ENCODE measurements at places on chromosomes 3 and 15. TPM values are rescaled to one million over a fixed set of nuclear protein-coding genes. Genes with fewer than 3 reads are reported as not detected.

Gene UBE2E2
- 84.9 TPM for total RNA-seq

Gene PCBP4
- total RNA-seq: 56.3 TPM

GRCh38 chr15:67401336-67401735, 119.6 kb upstream of the C15orf61 start:
- no peaks in the 10 kb centered on the region for H3K4me1 ChIP-seq
- DNase-seq: no peak
- H3K36me3 ChIP-seq: no peaks in the 10 kb centered on the region
- no peak overlapping the region for H3K4me3 ChIP-seq
- H3K27ac ChIP-seq: no peak overlapping the region
- H3K27me3 ChIP-seq: no peaks in the 10 kb centered on the region

DNA sequence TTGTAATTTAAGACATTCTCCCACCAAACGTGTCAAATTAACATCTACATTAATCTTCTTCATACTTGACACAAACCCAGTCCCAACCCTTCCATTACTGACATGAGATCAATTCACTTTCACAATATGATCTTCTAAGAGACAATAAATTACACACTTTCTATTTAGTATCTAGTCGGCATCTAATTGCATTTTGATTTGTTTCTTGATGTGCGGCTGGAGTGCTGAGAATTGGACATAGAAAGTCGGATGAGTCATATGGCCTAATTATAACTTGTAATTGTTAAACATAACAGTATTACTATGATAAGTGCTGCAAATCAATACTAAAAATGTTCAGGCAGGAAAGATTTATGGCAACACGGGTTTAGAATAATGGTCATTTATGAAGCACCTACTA, 78.4 kb upstream of the RORA start:
- H3K4me1 ChIP-seq: no peaks in the 10 kb centered on the region
- no peak for DNase-seq
- no peaks in the 10 kb centered on the region for H3K36me3 ChIP-seq
- no peak overlapping the region for H3K4me3 ChIP-seq
- H3K27ac ChIP-seq: no peak overlapping the region
- H3K27me3 ChIP-seq: no peaks in the 10 kb centered on the region

- no peaks in the 10 kb centered on the region for H3K4me1 ChIP-seq
- no peak overlapping the region for H3K27ac ChIP-seq
- H3K36me3 ChIP-seq: no peaks in the 10 kb centered on the region
- H3K27me3 ChIP-seq: no peaks in the 10 kb centered on the region
- peak; percentile 62 for DNase-seq
- no peak overlapping the region for H3K4me3 ChIP-seq
Observed at GRCh38 chr3:149494022-149494758, 19.7 kb downstream of the TM4SF4 start.

- H3K4me3 ChIP-seq: no peak overlapping the region
- H3K27ac ChIP-seq: no peak overlapping the region
- no peaks in the 10 kb centered on the region for H3K36me3 ChIP-seq
- H3K27me3 ChIP-seq: no peaks in the 10 kb centered on the region
Observed at GRCh38 chr3:6526861-6527260, 334.1 kb upstream of the GRM7 start.

Gene BNIP2
- total RNA-seq: 65.9 TPM

DNA sequence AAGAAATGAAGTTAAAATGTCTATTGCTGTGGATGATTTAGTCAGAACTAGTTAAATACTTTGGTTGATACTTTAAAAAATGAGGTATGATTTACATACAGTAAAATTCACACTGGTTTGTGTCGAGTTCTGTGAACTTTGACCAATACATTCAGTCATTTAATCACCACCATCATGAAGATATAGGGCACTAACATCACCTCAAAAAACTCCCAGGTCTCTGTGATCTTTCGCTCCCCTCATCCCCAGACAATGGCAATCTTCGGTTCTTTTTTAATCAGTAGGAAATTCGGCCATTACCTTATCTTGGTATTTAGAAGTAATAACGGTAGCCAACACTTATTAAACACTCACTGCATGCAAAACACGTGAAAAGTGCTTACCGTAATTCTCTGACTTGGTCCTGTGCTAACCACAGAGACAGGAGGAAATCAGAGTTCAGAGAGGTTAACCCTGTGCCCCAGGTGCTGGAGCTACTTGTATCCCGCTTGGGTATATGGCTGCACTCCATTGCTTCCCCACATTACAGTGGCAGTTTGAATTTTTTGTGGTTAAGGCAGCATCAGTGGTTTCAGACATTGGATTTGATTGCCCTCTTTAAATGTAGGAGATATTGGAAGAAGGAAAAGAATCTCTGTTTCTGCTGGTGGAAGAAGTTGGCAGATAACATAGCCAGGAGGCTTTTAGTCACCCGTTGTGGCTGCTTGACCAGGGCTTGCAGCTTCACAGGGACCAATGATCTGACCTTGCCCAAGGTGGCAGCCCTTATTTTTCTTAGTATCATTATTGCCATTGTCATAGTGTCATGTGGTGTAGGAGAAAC, 4.2 kb downstream of the PLCL2 start:
- H3K27me3 ChIP-seq: no peaks in the 10 kb centered on the region
- no peak overlapping the region for H3K4me3 ChIP-seq
- peaks cover 6% of the 10 kb centered on the region for H3K4me1 ChIP-seq
- DNase-seq: no peak
- no peak overlapping the region for H3K27ac ChIP-seq

GRCh38 chr3:171393032-171393744, 67.0 kb downstream of the TNIK start:
- H3K36me3 ChIP-seq: no peaks in the 10 kb centered on the region
- peaks cover 7% of the 10 kb centered on the region for H3K4me1 ChIP-seq
- no peak for DNase-seq
- peak overlapping the region; percentile 26 for H3K27ac ChIP-seq

Gene PLAAT1
- total RNA-seq: 0.54 TPM

Gene KY
- total RNA-seq: 0.73 TPM

GRCh38 chr3:113242096-113242581, 30.8 kb downstream of the BOC start:
- H3K4me3 ChIP-seq: peak overlapping the region; percentile 4
- H3K36me3 ChIP-seq: no peaks in the 10 kb centered on the region
- peak overlapping the region; percentile 72 for H3K27ac ChIP-seq
- no peaks in the 10 kb centered on the region for H3K27me3 ChIP-seq

- H3K27me3 ChIP-seq: no peaks in the 10 kb centered on the region
- no peaks in the 10 kb centered on the region for H3K36me3 ChIP-seq
- no peak for DNase-seq
- H3K4me3 ChIP-seq: peak within 1 kb of the TSS; percentile 60
- no peak within 1 kb of the TSS for H3K27ac ChIP-seq
Observed at GRCh38 chr3:53493963-53494791, at the start of gene CACNA1D. Gene CACNA1D (plus strand): TSS chr3:53494611. CDS start chr3:53495167, 556 bp downstream.

Gene SLC27A2
- 0.20 TPM for total RNA-seq

DNA sequence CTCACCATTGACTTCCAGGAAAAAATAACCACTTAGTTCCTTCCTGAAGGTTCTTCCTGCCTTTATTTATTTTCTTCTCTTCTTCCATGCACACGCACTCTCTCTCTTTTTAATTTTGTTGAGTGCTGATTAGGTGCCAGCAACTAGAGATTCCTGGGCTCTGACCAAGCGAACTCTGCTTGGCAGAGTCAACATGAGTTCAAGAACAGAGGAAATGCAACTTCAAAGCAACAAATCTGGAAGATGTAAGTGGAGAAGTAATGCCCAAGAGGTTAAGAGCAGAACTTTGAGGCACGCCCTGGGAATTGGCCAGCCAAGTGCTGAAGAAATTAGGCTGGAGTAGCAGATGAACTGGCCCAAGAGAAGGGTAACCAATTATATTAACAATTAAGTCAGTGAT, 8.5 kb downstream of the ERC2 start:
- H3K4me3 ChIP-seq: no peak overlapping the region
- H3K36me3 ChIP-seq: no peaks in the 10 kb centered on the region
- peaks cover 5% of the 10 kb centered on the region for H3K4me1 ChIP-seq
- no peaks in the 10 kb centered on the region for H3K27me3 ChIP-seq

- no peak for DNase-seq
- H3K36me3 ChIP-seq: no peaks in the 10 kb centered on the region
- H3K4me1 ChIP-seq: no peaks in the 10 kb centered on the region
- no peaks in the 10 kb centered on the region for H3K27me3 ChIP-seq
- no peak overlapping the region for H3K27ac ChIP-seq
- H3K4me3 ChIP-seq: no peak overlapping the region
Observed at GRCh38 chr3:74445541-74445940, 168.9 kb downstream of the CNTN3 start.

DNA sequence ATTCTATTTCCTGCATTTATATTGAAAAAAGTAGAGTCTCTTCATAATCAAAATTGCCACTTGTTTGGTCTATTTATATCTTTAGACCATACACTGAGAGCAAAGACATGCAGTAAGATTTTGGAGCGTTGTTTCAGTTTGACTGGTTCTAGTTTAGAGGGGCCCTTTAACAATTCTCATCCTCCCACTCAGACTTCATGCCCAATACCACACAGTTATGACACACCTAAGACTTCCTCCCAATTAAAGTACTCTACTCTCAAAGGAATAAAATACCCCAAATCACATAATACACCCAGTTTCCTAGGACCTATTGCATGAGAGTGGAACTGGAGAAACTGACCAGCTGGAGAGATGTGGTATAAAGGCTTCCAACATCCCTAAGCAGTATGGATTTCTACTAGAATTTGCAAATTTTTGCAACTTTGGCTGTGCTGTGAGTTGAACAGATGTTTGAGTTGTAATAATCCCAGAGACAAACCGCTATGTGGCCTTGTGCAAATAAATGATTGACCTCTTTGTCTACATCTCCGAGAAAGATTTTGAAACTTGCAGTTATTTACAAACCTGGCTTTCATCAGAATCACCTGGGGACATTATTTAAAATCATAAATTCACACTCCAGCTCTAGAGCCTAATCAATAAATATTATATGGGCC, 170.0 kb upstream of the ROBO2 start:
- H3K27ac ChIP-seq: no peak overlapping the region
- H3K36me3 ChIP-seq: no peaks in the 10 kb centered on the region
- no peaks in the 10 kb centered on the region for H3K4me1 ChIP-seq

GRCh38 chr3:152071924-152072323, 196.8 kb upstream of the MBNL1 start:
- DNase-seq: no peak
- no peak overlapping the region for H3K27ac ChIP-seq
- H3K27me3 ChIP-seq: no peaks in the 10 kb centered on the region
- H3K36me3 ChIP-seq: no peaks in the 10 kb centered on the region

- no peak overlapping the region for H3K27ac ChIP-seq
- H3K36me3 ChIP-seq: no peaks in the 10 kb centered on the region
- no peak overlapping the region for H3K4me3 ChIP-seq
- H3K4me1 ChIP-seq: no peaks in the 10 kb centered on the region
- no peaks in the 10 kb centered on the region for H3K27me3 ChIP-seq
Observed at GRCh38 chr3:134392336-134392983, 18.2 kb upstream of the AMOTL2 start.

Gene CIDEC
- total RNA-seq: not detected

DNA sequence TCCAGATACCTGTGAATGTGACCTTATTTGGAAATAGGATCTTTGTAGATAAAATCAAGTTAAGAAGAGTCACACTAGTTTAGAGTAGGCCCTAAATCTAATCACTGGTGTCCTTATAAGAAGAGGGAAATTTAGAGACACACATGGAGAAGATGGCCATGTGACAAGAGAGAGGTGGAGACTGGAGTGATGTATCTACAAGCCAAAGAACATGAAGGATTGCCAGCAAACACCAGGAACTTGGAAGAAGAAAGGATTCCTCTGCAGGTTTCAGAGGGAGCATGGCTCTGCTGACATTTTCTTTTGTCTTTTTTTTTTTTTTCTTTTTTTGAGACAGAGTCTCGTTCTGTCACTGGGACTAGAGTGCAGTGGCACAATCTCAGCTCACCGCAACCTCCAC, 20.8 kb downstream of the ARHGEF3 start:
- H3K4me1 ChIP-seq: peaks cover 10% of the 10 kb centered on the region
- no peak overlapping the region for H3K27ac ChIP-seq
- no peak overlapping the region for H3K4me3 ChIP-seq

DNA sequence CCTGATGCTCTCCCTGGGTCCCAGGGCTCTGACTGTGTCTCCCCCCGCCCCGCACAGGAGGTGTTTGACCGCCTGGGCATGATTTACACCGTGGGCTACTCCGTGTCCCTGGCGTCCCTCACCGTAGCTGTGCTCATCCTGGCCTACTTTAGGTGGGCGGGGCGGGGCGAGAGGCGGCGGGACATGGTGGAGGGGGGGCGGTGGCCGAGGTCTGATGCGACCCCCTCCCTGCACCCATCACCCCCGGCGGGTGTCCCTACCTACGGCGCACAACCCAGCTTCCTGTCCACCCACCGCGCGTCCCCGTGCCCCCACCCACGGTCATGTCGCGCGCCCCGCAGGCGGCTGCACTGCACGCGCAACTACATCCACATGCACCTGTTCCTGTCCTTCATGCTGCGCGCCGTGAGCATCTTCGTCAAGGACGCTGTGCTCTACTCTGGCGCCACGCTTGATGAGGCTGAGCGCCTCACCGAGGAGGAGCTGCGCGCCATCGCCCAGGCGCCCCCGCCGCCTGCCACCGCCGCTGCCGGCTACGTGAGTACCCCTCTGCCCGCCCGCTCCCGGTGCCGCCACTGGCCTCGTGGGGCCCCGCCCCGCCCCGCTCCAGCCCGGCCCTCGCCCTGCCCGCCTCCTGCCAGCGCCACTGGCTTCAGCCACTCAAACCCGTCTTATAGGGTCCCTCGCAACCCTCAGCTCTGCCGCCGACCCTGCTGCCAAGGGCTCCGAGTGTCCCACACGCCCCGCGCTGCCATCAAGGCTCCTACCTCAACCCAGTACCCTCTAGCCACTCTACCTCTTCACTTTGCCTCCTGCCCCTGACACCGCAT, 21.0 kb downstream of the PTH1R start:
- DNase-seq: peak; percentile 43
- no peaks in the 10 kb centered on the region for H3K36me3 ChIP-seq
- H3K27ac ChIP-seq: no peak overlapping the region
- H3K27me3 ChIP-seq: no peaks in the 10 kb centered on the region

GRCh38 chr15:80600626-80601025, 94.5 kb upstream of the ABHD17C start:
- H3K27me3 ChIP-seq: no peaks in the 10 kb centered on the region
- no peak overlapping the region for H3K27ac ChIP-seq
- no peaks in the 10 kb centered on the region for H3K36me3 ChIP-seq
- H3K4me1 ChIP-seq: no peaks in the 10 kb centered on the region

DNA sequence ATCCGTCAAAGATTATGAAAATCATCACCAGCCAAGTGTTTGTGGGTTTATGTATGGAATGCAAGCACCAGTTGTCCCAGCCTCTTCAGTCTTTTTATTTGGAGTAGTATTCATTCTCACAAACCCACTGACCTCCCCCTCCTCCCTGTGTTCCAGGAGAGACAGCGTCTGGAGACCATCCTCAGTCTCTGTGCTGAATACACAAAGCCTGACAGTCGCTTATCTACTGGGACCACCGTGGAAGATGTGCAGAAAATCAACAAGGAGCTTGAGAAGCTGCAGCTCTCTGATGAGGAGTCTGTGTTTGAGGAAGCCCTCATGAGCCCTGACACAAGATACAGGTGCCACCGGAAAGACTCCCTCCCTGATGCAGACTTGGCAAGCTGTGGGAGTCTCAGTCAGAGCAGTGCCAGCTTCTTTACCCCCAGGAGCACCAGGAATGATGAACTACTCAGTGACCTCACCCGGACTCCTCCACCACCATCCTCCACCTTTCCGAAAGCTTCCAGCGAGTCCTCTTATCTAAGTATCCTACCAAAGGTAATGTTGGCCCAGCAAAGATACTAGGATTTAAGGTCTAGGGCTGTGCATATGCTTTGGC, 54.2 kb downstream of the PHLDB2 start:
- no peaks in the 10 kb centered on the region for H3K27me3 ChIP-seq
- no peak for DNase-seq
- peaks cover 4% of the 10 kb centered on the region for H3K4me1 ChIP-seq

- H3K4me3 ChIP-seq: no peak overlapping the region
- no peak overlapping the region for H3K27ac ChIP-seq
- DNase-seq: no peak
- no peaks in the 10 kb centered on the region for H3K36me3 ChIP-seq
- H3K4me1 ChIP-seq: no peaks in the 10 kb centered on the region
- H3K27me3 ChIP-seq: no peaks in the 10 kb centered on the region
Observed at GRCh38 chr3:86838927-86839326, 152.0 kb downstream of the VGLL3 start.
